ENCODE measurements at places on chromosomes 16 and 17.

DNA sequence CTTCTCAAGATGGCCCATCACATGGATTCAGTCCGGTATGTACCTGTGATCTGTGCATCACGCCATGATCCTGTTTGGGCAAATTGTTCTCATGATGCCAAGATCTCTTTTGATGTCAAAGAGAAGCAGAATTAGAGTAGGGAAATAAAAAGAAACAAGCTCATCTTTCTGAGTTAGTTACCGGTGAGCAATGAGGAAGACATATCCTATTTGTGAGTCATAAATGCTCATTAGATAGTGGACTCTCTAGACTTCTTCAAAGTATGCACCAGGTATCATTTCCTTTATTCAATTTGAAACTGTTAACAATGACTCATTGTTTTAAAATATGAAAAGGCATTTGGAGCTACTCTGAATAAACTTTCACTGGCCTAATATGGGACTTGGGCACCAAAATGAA is 8.0 kb upstream of the KRTAP4-12 start:
- DNase-seq, result no peak

GRCh38 chr16:81443688-81444447 is 740 bp upstream of the CMIP start:
- no peak for DNase-seq

GRCh38 chr16:14278749-14279148 is 207.6 kb downstream of the MRTFB start:
- no peak for DNase-seq

GRCh38 chr17:32941419-32942032 is 13.6 kb downstream of the TMEM98 start:
- DNase-seq, result no peak

DNA sequence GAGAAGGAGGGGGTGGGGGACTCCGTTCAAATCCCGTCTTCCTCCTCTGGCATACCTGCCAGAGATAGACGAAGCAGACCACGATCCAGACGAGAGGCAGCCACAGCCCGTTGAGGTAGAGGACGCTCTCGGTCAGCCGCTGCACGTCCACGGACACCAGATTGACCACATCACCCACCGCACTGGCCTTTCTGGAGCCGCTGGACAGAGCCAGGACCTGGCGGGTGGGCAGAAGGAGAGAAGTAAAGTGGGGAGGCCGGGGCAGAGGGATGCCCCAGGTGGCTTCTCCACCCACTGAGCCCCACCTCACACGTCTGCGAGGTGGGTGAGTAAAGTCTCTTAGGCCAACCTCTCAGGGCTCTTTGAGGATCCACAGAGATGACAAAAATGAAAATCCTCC is 25.3 kb downstream of the ABCC6 start:
- DNase-seq, result no peak

DNA sequence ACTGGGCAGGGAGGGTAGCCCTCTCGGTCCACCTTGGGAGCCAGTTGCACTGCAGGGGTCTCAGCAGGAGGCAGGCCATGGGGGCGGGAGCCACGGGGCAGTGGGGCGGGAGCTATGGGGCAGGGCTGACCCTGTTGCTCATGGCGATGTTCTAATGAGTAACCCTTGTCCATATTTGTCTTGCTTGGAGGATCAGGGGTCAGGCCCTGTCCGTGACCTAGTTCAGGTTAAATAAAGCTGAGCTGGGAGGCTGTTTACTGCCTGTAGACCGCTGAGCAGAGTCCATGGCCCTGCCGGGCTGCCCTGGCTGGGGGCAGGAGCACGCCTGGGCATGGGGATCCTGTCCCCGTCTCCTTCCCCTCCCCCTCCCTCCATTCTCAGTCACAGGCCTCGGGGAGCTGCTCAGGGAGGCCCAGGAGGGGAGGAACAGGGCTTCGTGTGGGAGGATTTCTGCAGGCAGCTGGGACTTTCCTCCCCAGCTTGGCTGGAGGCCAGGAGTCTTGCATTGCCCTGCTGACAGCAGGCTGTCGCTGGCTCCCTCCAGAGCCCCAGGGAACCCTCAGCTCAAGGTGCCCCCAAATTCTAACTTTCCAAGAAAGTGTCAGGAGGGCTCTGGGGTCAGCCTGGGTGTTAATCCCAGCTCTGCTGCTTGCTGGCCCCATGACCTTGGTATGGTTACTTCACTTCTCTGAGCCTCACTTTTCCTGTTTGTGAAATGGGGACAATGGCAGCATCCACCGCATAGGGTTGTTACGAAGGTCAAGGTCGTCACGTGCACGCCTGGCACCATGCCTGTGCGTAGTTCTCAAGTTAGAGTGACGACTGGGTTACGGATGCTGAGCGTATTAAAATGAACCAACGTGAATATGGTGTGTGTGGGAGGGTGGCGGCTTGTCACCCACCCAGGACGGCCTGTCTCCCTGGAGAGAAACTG is 6.1 kb upstream of the SERPINF2 start:
- peak; percentile 69 for DNase-seq

- DNase-seq, result no peak
These were observed 944.0 kb downstream of the KCNJ2 start for GRCh38 chr17:71113347-71113746.

GRCh38 chr17:227078-227945 is 45.9 kb upstream of the DOC2B start:
- DNase-seq, result no peak

All from GM19239 (cell line).